Inflammatory macrophage treated with lipopolysaccharide for 1 hour (primary cell): ENCODE measurements at places on chromosomes 3 and 15.

DNA sequence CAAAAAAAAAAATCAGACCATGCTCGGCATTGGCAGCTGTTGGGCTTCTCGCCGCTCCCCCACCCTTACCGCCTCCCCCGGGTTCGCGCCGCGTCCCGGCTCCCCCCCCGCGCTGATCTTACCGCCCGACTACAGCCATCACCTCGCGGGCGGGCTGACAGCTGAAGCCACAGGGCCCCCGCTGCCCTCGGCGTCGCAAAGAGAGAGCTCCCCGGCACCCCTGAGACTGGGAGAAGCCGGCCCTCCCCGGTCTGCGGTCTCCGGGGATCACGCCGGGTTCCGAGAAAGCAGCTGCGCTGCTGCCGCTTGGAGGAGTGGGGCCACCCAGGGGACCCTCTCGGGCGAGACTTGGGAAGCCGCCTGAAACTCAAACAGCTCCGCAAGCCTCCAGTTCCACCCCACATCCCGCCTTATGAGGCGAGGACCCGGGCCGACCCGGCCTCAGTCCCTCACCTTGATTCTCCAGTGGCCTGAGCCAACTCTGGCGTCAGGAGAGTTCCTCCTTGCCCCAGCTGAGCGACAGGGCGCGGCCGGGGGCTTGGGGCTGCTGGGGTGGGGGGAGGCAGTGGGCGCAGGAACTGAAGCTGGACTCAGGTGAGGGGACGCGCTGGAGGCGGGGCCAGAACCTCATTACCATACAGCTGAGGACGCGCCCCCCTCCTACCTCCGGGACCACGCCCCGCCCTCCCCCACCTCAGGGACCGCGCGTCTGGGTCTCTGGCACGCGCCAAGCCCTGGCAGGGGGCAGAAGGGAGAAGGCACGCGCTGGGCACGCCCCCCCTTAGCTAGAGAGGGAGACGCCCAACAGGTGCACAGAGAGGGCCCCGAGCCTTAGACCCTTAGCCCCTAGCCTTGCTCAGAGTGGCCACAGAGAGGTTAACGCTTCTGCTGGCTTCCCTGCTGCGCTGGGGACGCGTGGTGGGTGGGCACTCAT lies 1.0 kb upstream of the DLL4 start:
- no peak for DNase-seq

DNA sequence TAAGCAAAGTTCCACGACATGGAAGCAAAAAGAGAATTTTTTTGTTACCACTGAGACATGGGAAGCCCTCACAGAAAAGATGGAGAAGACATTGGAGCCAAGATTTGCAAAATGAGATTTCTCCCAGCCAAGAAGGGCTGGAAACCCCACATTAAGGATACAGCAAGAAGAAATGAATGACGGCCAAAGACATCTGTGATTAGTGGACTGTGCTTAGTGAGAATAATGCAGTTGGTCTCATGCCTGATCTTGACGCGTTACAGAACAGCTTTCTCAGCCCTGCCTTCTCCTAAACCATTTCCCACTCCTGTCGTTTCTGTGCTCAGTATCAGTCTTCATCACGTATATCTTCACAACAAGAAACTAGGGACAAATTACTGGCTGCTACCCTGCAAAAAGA lies 45.8 kb upstream of the ARRDC4 start:
- no peak for DNase-seq

- DNase-seq: no peak
Measured at GRCh38 chr3:118942671-118943070, 92.0 kb downstream of the IGSF11 start.

DNA sequence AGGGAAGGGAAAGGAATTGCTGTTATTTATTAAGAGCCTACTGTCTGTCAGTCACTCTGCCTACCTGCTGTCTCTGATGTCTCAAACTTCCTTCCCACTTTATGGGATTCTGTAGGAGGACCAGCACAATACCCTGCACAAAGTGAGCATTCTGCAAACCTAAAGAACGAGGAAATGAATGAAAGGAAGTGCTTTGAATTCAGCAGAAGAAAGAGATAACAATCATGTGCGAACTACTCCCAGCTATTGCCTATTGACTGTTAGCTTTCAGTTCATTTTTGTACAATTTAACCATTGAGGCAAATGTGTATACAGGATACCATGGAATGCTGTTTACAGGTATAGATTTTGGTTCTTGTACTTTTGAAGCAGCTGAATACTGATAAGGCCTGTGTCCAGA lies 66.8 kb downstream of the CMSS1 start:
- no peak for DNase-seq

- no peak for DNase-seq
Measured at GRCh38 chr3:141556034-141556433, 69.2 kb downstream of the RASA2 start.

DNA sequence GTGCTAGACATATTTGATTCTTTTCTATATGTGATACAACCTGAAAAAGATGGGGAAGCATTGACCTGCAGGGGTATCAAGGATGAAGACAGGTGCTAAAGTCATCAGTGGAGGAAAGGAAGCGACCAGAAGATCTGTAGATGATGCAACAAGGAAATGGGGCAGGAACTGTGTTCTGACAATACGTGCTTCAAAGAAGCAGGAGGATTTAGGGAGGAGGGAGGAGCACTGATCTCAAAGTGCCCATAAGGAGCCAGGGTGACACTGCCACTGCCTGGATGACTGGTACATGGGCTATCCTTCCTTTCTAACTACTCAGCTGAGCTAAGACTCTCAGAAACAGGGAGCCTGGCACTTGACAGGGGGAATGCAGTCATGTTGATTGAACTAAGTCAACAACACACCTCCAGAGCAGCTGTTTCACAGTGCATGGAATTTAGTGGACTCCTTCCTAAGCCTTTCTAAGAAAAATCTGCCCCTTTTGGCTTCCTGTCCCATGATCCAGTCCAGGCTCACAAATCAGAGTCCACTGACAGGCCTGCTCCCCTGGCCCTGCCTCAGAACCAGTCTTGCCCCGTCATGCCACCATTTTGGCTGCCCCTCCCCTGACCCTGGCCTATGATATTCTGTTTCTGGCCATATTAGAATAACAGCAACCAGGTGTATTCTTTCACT lies 12.0 kb downstream of the LYSMD4 start:
- DNase-seq: no peak

GRCh38 chr15:85044251-85044853 lies 62.7 kb downstream of the PDE8A start:
- peak; percentile 31 for DNase-seq

GRCh38 chr15:59157840-59158700 lies 48.6 kb upstream of the LDHAL6B start:
- no peak for DNase-seq

GRCh38 chr15:37111427-37111717 lies 11.0 kb upstream of the MEIS2 start:
- no peak for DNase-seq

- DNase-seq: no peak
Measured at GRCh38 chr15:35561308-35561707, 15.3 kb upstream of the DPH6 start.

DNA sequence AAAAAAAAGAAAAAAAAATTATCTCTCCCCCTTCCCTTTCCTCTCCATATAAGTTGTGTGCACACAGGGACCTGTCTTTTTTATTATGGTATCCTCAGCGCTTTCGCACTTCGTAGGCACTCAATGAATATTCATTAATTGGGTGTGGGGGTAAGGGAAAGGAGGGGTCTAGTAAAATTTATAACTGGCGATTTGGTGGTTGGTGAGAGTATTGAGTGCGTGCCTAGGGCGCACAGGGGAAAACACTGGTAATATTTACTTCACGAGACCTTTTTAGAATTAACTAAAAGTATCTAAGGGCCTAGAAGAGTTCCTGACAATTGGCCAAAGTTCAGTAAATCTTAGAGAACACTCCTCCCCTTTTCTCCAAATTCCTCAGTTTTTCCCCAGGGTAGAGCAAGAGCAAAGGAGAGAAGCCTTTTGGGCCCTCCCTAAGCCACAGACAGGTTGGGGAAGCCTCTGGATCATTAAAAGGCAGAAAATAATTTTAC lies 25.7 kb downstream of the TYRO3 start:
- DNase-seq: no peak

GRCh38 chr3:63387568-63387967 lies 109.5 kb downstream of the SYNPR start:
- no peak for DNase-seq

- no peak for DNase-seq
Measured at GRCh38 chr15:80191897-80192595, 39.2 kb downstream of the FAH start.

- no peak for DNase-seq
Measured at GRCh38 chr3:196275126-196275525, 12.4 kb downstream of the PCYT1A start.

DNA sequence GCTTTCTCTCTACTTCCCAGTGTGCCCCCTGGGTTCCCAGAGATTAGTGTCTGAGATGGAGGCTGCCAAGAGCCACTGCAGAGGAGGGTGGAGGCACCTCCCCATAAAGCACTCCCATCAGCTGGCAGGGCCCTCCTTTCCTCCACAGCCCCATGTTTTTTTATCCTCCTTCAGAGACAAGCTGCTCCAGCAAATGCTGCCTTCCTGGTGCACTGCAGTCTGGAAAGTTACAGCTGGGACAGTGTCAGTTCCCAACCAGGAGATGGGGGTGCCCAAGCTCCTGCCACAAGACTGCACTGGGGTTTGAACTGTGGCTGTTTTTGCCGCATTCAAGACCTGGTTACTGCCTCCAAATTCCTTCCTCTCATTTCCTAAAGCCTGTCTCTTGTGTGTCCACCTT lies 206.1 kb downstream of the CADPS start:
- no peak for DNase-seq

GRCh38 chr3:105139881-105140560 lies 226.7 kb upstream of the ALCAM start:
- DNase-seq: peak; percentile 67

- no peak for DNase-seq
Measured at GRCh38 chr3:73179601-73180000, 118.1 kb downstream of the EBLN2 start.

- no peak for DNase-seq
Measured at GRCh38 chr3:162328649-162329048, 832.0 kb downstream of the OTOL1 start.

- peak; percentile 48 for DNase-seq
Measured at GRCh38 chr15:59298225-59298853, 74.3 kb downstream of the MYO1E start.

DNA sequence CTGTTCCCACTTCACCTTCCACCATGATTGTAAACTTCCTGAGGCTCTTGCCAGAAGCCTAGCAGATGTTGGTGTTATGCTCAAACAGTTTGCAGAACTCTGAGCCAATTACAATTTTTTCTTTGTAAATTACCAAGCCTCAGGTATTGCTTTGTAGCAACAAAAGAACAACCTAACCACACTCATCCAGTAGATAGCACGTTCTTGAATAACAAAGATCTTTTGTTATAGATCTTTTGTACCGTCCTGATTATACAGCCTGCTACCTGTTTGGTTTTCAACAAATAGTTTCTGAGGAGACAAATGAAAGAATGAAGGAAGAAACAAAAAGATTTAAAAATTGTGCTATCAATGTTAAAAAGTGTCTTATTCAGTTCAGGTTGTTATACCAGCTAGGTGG lies 474.7 kb upstream of the ALCAM start:
- DNase-seq: no peak

- DNase-seq: no peak
Measured at GRCh38 chr3:88936831-88937230, 170.6 kb upstream of the EPHA3 start.

- no peak for DNase-seq
Measured at GRCh38 chr3:196016485-196016884, 65.4 kb downstream of the TFRC start.

- no peak for DNase-seq
Measured at GRCh38 chr3:17473761-17474160, 268.7 kb downstream of the TBC1D5 start.

- no peak for DNase-seq
Measured at GRCh38 chr3:55756976-55757375, 269.9 kb upstream of the WNT5A start.

DNA sequence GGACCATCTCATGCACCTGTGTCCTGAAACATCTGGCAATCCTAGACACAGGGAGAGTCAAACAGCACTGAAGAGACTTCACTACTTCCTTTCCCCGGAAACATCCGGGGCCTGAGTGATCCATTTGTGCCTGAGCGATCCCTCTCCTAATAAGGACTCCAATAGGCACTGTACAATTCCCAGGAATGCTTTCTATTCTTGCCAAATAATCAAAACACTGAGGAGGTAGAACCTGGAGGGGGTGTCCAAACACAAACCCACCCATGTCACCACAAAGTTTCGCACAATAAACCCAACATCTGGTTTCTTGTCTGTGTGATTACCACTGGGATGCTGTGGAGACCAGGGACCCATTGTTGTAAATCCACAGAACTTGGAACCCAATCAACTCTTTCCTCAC lies 205.0 kb downstream of the OPA1 start:
- no peak for DNase-seq

- no peak for DNase-seq
Measured at GRCh38 chr3:11037976-11038375, 45.4 kb downstream of the SLC6A1 start.

GRCh38 chr3:152241142-152242017 lies 27.3 kb upstream of the MBNL1 start:
- DNase-seq: no peak

DNA sequence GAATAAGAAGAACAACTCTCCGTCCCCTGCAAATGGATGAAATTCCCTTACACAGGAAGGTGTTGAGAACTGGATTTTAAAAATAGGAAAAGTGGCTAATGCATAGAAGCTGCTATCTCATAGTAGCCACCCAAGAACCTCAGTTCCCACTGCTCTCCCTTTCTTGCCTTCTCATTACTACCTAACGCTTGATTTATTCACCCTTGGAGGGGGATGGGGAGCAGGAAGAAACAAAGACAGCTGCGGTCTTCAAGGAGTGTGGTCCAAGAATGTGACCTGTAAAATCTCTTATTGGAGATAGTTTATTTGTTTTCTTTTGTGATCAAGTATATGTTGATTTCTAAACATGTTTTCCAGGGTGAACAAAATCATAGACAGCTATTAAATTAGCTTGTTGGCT lies 274.1 kb upstream of the CTNNB1 start:
- no peak for DNase-seq

- DNase-seq: no peak
Measured at GRCh38 chr15:62803856-62804400, 238.6 kb upstream of the TPM1 start.

DNA sequence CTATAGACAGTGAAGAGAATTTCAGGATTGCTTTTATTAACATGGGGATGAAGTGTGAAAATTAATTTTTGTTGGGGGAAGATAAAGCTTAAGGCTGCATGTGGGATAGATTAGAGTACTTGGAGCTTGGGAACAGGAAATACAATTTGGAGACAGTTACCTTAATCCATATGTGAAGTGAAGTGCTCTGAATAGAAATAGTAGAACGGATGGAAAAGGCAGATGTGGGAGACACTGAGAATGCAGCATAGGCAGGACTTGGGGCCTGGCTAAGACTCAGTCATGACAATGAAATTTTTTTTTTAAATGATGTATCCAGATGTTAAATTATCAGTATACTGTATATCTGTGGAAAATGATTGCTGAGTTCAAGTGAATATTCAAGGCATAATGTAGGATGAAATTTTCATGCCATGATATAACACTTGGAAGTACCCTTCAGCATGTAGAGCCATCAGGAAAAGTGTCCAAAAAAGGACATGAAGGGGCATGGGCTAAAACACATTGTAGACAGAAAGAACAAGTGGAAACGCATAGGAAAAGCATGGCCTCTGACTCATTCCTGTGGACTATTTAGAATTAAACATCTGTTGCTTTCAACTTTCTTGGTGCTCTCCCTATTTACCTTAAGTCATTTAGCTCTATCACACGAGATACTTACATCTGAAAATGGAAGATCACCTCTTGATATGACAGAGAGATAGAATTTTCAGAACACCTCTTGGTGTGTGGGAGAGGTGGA lies 134.8 kb downstream of the RBMS3 start:
- no peak for DNase-seq
